Thoracic aorta (tissue), 2 donors: ENCODE measurements at places on chromosomes 3 and 15. TPM values are rescaled to one million over a fixed set of nuclear protein-coding genes. Genes with fewer than 3 reads are reported as not detected.

DNA sequence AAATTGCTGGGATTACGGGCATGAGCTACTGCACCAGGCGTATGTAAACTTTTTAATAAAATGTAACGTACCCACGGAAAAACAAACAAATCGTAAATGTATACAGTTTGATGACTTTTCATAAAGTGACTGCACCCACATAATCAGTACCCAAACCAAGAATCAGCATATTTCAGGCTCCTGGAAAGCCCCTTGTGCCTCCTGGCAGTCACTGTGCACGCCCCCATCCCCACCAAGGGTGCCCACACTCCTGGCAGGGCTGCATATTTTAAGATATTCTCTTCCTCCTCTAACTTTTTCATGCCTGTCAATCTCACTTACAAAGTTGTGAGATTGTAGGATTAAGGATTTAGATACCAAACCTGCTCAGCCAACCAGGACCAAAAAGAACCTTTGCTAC, 305.5 kb downstream of the SHQ1 start:
- no peak for DNase-seq

DNA sequence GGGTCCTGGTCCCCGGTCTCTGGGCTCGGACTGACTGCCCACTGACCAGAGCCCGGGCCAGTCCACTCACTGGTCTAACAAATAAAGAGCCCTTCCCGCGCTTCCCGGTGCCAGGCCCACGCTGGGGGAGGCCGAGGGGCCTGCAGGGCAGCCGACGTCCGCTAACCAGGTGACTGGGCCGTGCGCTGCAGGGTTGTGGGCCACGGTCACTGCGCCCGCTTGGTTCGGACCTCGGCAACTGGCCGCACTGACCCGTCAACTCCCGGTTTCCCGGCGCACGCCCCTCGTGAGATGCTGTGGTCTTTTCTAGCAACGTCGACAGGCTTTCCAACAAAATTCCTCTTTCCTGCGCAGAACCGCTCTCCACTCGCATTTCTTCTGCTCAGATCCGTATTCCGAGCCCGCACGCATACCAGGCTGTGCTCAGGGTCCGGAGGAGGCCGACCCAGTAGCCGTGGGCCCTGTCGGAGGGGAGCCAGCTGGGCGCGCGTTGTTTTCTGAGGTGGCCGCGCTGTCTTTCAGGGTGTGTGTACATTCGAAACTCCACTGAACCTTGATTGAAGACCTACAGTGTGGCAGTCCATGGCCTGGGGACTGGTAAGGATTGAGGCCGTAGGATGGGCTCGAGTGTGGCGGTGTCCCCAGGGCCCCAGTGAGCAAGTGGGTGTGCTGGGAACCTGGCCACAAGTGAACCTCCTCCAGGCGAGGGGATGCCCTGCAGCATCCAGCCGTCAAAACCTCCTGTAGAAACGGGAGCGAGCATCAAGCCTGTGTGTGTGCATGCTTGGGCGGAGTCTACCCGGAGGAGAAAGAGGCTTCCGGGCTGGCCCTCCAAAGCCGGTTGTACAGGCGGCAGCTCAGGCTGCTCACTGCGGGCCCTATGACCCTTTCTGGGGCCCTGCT, 875 bp upstream of the NT5DC2 start:
- DNase-seq, result no peak

- no peak for DNase-seq
These were observed 26.3 kb downstream of the NGRN start for GRCh38 chr15:90291679-90292356.

DNA sequence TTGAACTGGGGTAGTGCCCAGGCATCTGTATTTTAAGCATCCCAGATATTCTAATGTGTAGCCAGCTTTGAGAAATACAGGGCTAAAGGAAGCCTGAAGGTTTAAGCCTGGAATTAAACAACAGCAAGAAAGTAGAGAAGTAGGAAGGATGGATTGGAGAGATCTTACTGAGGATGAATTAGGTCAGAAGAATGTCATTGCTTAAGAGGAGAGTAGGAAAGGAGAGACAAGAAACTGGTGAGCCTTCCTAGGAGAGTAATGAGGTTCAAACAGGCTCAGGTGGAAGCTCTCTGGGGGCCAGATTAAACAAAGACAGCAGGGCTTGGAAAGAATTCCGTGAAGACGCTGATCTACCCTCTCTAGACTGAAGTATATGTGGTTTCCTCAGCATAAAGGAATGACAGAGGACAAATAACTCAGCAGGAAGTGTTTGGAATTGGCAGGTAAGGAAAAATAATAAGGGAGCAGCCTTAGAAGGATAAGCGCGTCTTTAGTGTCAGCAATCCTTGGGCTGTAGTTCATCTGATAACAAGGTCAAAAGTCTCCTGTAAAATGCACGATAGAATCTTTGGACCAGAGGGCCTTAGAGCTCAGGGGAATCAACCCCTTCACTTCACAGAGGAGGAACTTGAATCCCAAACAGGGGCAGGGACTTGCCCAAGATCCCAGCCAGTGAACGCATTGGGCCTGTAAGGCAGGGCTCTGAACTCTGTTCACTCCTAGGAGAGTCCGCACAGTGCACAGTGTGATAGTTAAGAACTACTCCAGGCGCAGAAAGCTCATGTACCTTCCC, 90.9 kb downstream of the TP63 start:
- DNase-seq, result no peak

LRRIQ4 gene
- not detected for total RNA-seq

- no peak for DNase-seq
These were observed 138.1 kb downstream of the GREM1 start for GRCh38 chr15:32855942-32856341.

ACAN gene
- total RNA-seq, result 147 TPM

- DNase-seq, result no peak
These were observed 35.5 kb upstream of the PLXNA1 start for GRCh38 chr3:126947429-126947828.

PATL2 gene
- total RNA-seq, result 1.1 TPM

DNA sequence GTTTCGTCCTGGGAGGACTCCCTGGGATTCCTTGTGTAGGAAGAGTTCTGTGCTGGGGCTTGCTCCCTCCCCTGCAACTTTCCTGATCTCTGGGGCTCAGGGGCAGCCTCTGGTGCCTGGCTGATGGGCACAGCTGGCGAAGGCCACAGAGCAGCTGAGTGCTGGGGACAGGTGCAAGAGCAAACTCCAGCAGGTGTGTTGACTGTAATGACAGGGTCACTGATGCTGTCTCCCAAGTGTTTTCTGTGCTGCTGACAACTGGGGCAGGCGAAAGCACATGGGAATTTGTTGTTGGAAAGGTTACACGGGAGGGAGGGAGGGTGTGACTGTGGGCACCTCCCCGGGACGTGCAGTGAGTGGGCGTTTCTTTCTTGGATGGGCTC, 21.6 kb downstream of the CPN2 start:
- no peak for DNase-seq

- DNase-seq, result no peak
These were observed 24.4 kb downstream of the TP63 start for GRCh38 chr3:189655617-189656016.

DNA sequence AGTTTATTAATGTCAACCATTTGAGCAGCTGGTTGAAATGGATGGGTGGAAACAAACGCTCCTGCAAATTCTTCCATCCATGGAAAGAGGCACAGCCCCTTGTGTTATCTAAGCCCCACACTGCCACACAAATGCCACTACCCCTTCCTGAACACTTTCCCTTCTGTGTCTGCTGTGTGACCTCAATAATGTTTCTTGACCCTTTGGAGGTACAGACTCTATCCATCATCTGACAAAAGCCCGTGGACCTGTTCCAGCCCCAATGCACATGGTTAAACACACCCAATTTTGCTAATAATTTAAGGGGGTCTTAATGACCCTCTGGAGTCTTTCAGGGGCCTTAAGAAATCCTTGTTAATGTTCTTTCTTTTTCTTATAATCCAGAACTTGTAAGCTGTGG, 482.2 kb upstream of the CFAP20DC start:
- DNase-seq, result no peak

GRCh38 chr3:123081718-123082369, 15.0 kb downstream of the PDIA5 start:
- DNase-seq, result no peak

DNA sequence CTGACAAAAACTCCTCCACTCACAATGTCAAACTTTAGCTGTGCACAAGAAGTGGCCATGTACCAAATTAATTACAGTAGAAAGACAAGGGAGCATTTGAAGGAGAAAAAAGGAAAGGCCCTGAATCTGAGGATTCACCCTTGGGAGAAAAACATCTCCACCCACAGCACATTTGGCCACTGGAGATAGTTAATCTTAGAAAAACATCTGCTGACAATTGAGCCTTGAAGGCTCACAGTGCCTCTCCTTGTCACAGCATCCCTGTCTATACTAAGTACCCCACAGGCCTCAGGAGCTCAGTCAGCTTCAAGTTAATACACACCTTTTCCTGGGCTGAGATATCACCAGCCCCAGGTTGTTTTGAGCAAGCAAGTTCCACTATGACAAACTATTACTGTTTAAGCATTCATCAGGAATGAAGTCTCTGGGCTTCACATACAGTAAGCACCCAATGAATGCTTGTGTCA, 78.1 kb upstream of the SETMAR start:
- no peak for DNase-seq

TIPIN gene
- 2.8 TPM for total RNA-seq

DNA sequence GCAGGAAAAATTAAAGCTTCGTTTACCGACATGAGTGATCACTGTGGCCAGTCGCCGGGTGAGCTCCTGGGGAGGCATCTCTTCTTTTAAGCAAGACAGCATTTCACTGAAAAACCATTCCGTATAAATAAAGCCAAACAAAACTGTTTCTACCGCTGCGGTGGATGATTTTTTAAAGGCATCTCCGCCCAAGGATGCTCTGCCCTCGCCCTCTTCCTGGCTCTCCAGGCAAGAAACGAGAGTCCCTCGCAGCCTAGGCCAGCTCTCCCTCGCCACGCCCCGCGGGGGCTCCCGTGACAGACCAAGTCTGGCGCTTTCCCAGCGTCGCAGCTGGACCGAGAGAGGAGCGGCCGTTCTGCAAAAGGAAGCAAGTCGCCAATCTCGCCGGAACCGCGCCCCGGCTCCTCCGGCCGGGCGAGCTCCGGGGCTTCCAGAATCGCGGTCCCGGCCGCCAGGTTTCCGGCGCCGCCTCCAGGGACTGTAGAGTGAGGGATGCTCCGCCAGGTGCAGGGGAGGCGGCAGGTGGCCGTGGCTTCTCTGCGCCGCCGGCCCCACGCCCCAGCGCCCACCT, 458 bp downstream of the MCF2L2 start:
- no peak for DNase-seq
